Panc1 (cell line): ENCODE measurements at places on chromosomes 16 and 17. TPM values are rescaled to one million over a fixed set of nuclear protein-coding genes. Genes with fewer than 3 reads are reported as not detected.

GRCh38 chr16:87733190-87733589, 32.6 kb downstream of the KLHDC4 start:
- DNase-seq, result no peak

DNA sequence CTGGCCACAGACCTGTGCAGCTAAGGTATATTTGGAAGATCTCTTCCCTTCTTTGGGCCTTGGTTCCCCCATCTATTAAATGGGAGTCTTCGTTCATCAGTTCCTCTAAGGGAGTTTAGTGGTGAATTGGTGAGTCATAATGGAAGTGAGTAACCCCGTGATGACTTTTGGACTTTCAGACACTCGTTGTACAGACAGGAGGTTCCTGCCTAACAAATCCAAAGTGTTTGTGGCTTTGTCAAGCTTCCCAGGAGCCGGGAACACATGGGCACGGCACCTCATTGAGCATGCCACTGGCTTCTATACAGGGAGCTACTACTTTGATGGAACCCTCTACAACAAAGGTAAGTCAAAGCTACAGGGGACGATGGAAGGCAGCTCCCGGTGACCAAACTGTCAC, 40.4 kb downstream of the WSCD1 start:
- peak; percentile 2 for DNase-seq

DNA sequence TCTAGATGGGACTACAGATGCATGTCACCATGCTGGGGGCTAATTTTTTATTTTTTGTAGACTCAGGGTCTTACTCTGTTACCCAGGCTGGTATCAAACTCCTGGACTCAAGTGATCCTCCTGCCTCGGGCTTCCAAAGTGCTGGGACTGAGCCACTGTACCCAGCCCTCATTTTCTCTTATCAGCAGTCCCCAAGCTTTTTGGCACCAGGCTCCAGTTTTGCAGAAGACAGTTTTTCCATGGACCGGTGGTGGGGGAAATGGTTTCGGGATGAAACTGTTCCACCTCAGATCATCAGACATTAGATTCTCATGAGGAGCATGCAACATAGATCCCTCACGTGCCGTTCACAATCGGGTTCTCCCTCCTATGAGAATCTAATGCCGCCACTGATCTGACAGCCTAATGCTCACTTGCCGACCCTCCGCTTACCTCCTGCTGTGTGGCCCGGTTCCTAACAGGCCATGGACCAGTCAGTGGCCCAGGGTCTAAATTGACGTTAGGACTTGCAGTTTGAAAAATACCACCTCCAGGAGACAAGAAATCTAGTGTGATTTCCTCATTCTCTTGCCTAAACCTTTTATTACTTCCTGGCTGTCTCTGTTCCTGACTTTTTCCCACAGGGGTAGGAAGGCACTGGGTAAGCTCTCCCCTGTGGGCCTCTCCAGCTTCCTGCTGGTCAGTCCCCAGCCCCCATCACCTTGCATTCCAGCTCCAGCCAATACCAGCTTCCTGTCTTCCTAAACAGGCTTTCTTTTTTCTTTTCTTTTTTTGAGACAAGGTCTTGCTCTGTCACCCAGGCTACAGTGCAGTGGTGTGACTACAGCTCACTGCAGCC, 9.3 kb upstream of the CNP start:
- DNase-seq, result no peak

- no peak for DNase-seq
These were observed 7.7 kb upstream of the ARHGAP23 start for GRCh38 chr17:38420518-38420917.

GRCh38 chr17:80836658-80836965, 155.0 kb upstream of the CHMP6 start:
- no peak for DNase-seq

DNA sequence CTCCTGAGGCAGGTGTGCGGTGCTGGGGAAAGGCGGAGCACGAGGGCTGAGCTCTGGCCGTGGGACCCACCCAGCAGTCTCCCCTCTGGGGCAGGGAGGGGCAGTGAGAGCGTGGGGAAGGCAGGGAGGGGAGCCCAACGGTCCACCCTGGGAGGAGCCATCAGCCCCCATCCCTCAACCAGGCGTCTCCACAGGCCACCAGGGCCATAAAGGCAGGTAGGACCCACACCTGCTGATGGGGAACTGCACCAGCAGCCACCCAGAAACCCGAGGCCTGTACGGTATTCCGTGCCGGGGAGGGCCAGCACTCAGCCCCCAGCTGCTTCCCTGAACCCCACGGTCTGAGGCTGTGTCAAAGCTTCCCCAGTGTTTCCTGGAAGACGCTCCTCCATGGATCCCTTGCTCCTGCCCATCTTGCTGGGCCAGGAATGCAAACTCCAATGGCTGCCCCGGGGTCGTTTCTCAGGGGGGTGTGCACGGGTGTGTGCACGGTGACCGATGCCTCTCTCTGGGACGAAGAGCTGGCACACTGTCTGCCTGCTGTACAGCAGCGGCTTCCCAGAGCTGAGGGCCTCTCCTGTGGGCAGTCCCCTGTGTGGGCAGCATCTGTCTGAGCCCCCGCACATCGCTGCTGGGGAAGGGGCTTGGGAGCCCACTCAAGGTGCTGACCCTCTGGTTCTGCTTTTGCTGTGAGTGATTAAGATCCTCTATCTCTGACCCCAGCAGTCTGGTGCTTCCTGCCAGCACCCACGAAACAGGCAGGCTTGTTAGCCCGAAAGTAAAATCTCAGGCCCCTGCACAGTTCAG, 17.2 kb upstream of the METRNL start:
- DNase-seq, result no peak

DNA sequence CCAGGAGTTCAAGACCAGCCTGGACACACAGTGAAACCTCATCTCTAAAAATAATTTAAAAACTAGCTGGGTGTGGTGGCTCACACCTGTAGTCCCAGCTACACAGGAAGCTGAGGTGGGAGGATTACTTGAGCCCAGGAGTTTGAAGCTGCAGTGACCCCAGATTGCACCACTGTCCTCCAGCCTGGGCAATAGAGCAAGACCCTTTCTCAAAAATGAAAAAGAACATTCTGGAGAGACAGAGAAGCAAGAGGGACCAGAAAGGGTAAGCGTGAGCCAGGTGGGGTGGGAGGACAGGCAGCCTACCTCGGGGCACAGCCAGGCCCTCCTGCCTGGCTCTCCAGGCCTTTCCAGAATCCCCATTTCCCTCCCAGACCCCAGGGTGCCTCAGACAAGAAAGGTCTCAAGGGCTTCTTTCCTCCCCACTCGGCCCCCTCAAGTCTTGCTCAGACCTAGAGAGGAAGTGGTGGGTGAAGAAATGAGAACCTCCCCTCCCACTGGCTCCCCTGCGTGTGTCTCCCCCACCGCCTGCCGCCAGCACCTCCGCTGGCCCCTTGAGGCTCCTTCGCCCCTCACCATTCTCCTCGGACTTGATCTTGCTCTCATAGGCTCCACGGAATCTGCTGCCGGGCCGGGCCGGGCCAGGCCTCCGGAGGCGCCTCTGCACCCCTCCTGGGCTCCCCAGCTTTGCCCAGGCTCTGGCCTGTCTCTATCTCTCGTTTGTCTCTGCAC, 503 bp downstream of the C16orf54 start:
- no peak for DNase-seq

DNA sequence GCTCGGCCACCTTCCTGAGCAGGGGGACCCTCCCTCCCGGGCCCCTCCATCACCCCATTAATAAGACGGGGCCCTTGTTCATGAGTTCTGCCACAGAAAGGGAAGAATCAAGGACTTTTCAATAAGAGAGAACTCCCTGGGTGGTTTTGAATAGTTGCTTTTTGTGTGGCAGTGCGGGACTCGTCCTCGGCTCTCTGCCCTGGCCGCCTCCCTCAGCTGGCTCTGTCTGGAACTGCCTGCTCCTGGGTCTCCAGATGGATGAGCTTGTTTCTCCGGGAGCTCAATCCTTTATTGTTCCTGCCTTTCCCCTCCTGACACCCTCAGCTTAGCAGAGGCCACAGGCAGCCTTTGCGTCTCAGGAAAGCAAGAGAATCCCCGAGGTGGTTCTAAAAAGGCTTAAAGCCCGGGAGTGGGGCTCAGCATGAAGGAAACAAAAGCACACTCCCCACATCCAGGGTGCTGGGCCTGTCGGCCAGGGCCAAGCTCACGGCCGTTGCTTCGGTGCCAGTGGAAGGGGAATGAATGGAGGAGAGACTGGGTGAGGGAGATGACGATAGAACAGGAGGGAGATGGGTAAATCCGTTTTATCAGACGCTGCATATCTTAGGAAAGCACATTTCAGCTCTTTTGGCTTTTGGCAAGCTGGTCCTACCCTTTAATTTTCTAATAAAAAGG, 60.2 kb downstream of the RAI1 start:
- no peak for DNase-seq

- DNase-seq, result no peak
These were observed 85.2 kb downstream of the FTO start for GRCh38 chr16:53789137-53789536.

BAHCC1 gene
- total RNA-seq, result 77.4 TPM

GRAPL gene
- 0.31 TPM for total RNA-seq

TEX2 gene
- total RNA-seq, result 20.1 TPM

CES5A gene
- not detected for total RNA-seq

SLC6A4 gene
- not detected for total RNA-seq
